Stromal cell of bone marrow (primary cell): ENCODE measurements at places on chromosomes 7 and 10.

DNA sequence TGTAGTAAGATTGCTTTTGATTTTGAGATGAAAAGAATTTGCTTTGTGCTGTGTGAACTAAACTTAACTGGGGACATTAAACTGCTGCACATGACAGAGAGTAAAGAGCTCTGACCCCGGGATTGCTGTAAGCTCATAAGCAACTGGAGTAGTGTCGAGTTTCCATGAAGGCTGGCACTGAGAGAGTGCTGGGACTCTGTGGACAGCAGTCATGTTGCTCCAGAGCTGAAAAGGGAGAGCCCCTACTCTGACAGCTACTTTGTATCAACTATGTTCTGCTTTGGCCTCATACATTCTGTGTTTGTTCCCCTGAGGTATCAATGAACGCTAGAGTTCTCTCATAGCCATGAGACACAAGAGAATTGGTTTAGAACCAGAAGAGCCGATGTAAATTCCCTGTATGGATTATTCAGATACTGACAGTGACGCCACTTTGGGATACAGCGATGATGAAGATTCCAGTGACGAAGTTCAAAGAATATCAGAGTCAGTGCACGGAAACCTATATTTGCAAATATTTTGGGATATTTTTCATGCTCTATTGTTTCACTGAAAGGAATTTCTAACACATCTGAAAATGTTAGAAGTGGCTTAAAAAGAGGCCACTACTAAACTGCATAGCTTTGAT lies 185.9 kb upstream of the DKK1 start:
- DNase-seq: no peak

DNA sequence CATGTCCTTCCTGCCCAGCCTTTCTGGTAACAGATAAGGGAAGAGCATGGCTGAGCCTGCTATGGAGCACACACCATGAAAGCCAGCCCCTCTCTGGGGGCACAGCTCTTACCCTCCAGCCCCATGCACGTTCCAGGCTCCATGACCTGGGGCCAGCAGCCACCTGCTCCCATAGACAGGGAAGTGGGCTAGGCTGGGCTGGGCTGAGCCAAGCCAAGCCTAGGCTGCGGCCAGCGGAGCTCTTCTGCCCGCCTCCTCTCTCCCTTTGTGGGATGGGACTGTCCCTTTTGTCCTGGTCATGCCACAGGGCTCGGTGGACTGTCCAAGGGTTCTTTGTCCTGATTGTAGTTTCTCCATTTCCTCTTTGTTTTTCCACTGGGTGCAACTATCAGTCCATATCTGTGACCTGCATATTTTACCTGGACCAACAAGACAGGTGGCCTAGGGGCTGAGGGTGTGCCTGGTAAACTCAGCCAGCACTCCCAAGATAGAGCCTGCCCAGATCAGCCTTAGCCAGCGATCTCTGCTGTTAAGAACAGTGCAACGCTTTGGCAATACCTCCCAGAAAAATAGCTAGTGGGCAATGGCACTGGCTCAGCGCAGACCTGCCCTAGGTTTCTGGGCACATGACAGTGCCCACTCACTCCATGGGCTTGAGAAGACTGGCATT lies 97.2 kb upstream of the BTBD16 start:
- no peak for DNase-seq

DNA sequence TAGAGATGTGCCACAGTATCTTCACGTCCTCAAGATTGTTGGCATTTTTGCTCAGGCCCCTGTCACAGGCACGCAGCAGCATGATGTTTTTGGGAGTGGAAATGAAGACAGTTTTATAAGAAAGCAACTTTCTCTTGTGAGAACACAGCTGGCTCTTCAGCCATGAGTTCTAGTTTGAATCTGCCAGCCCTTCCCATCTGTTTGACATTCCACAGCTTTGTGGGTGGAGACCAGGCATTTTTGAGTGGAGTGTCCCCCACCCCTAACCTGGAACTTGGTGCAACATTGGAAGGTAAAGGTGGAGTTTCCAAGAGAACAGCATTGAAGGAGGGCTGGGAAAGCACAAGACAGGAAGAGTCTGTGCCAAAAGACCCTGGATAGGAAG lies 253.1 kb upstream of the IGFBP3 start:
- DNase-seq: no peak

DNA sequence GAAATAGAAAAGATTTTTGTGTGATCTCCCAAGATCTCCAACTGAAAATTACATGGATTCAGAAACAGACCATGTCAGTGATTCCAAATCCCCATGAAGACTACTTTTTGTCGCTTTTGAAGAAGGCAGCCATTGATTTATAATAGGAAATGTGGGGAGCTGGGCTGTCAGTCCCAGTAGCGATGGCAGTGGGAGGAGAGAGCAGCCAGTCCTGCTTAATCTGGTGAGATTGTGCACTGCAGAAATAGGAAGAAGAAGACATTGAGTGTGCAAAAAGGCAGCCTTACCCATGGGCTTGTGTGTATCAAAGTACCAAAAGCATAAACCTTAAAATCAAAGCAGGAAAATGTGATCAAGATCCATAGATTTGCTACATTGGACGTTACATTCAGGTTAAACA lies 4.8 kb downstream of the ADRB1 start:
- DNase-seq: no peak

- DNase-seq: no peak
These were observed 125.1 kb upstream of the KCTD7 start for GRCh38 chr7:66503551-66504031.

DNA sequence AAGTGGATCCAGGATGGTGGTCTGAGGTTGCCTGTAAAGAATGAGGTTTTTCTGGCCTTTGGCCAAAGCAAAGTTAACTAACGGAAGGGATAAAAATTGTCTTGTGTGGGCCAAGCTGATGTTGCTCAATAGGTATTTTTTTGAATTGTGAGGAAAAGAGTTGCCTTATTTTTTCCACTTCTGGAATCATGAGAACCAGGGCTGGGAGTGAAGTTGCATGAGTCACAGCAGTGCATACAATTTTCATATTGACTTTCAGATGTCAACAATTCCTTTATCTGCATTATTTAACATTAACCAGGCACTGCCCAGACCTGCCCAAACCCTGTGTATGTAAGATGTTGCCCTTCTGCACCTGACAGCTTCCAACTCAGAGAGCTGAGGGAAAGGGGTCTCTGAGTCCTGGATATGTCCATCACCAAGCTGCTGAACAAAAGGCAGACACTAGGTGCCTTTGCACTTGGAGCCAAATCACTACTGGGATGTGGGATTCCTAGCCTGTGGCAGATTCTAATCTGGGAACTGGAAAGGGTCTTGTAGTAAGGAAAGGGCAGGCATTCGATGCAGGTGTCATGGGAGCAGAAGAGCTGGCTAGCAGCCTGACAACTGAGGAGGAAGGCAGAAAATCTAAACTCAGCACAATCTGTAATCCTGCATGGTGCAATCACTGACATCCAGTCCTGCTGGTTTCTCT lies 52.3 kb upstream of the SLC35B4 start:
- peak; percentile 88 for DNase-seq
